ENCODE measurements at places on chromosomes 4 and X. TPM values are rescaled to one million over a fixed set of nuclear protein-coding genes. Genes with fewer than 3 reads are reported as not detected.

Gene SASH3
- total RNA-seq = 209 TPM

Gene MAMLD1
- total RNA-seq = 1.4 TPM

- DNase-seq = no peak
These were observed 572 bp upstream of the SMPX start for GRCh38 chrX:21758488-21758887.

DNA sequence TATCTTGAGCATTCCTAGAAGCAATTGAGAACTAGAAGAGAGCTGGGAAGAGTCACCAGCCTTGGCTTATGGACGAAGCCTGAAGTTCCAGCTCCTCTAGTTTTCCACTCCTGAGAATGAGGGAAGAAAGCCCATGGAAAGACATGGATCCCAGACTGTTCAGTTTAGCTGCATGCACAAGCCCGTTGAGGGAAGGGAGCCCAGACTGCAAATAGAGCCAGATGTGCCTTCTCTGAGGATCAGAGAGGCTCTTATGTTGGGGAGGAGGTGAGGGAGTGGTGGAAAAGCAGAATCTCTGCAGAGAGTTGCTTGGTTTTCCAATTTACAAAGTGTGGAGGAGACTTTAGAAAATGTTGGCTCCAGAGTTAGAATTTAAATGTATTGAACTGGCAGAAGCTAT is 69.0 kb downstream of the ASB9 start:
- no peak for DNase-seq

DNA sequence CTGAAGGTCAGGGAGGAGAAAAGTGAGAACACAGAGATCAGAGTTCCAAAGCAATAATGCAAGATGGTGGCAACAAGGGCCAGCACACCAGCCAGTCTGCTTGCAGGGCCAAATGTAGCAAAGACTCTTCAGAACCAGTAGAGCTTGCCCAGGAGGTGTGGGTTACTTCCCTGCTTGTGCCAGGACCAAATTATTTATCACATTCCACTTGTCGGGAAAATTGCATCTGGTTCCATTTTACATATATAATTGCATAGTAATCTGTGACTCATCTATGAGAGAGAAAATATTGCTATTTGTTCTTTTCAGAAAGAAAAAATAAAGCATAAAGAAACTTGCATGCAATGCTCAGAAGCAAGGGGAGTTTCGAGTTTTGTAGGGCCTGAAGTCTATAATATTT is 41.4 kb downstream of the MAML3 start:
- DNase-seq = no peak

GRCh38 chrX:10157543-10157942 is 768 bp downstream of the CLCN4 start:
- no peak for DNase-seq

DNA sequence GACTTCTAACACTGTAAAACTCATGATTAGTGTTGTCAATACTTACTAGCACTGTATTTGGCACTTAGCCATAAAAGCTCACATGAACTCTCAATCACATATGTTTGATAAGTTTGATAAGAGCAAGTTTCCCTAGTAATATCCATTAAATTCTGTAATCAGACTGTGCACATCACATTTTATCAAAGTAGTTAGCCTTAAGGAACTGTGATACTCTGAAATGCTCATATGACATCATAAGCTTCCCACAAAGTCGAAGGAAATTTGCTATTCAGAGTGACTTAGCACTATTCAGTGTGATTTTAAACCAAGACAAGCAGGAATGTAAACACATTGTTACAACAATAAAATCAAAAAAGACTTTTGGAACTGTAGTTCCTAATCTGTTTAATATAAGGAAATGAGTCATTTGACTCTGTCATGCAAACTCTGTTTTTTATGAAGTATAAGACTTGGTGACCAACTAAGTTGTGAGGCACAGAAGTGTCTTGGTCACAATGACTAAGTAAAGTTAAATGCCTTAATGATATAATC is 6.7 kb downstream of the SLC7A11 start:
- DNase-seq = no peak

Data from activated B cell treated with CpG ODN at 0.5 μM for 24 hours (primary cell).